ENCODE measurements at places on chromosomes 5 and 9.

DNA sequence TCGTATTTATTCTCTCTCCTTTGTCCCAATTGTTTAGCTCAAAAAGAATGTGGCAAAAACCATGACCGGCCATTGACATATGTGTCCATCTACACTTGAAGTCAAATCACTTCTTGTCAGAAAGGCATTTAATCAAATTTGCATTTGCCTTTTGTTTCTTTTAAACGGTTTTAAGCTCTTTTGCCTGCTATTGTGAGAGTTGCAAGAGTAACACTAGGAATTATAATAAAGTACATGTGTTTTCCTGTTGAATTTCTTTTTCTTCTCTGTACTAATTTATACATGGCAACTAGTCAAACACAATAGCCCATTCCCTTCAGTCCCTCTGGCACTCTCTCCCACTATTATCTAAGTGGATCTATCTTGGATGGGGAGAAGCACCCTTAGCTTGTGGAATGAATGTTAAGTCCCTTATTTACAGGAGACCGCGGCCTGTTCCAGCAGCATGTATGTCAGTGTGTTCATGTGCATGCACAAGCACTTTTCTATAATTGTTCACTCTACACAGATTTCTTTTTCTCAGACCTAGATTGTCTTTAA lies 3.2 kb downstream of the ADAMTSL1 start:
- DNase-seq: no peak

GRCh38 chr9:111752455-111752854 lies 42.3 kb downstream of the SHOC1 start:
- no peak for DNase-seq

- no peak for DNase-seq
These were observed 61.3 kb upstream of the LRRTM2 start for GRCh38 chr5:138936225-138936967.

- DNase-seq: no peak
These were observed 1.6 kb downstream of the DNLZ start for GRCh38 chr9:136361754-136362449.

- DNase-seq: no peak
These were observed 22.5 kb downstream of the ZDHHC21 start for GRCh38 chr9:14670718-14671117.

- DNase-seq: no peak
These were observed 75.1 kb upstream of the FER start for GRCh38 chr5:108672639-108673038.

- DNase-seq: no peak
These were observed 129.8 kb upstream of the SGCD start for GRCh38 chr5:156197042-156197635.
